ENCODE measurements at places on chromosomes 12 and 14.
A peak's percentile ranks its signal among the peaks of the same experiment; 100 is the strongest.

DNA sequence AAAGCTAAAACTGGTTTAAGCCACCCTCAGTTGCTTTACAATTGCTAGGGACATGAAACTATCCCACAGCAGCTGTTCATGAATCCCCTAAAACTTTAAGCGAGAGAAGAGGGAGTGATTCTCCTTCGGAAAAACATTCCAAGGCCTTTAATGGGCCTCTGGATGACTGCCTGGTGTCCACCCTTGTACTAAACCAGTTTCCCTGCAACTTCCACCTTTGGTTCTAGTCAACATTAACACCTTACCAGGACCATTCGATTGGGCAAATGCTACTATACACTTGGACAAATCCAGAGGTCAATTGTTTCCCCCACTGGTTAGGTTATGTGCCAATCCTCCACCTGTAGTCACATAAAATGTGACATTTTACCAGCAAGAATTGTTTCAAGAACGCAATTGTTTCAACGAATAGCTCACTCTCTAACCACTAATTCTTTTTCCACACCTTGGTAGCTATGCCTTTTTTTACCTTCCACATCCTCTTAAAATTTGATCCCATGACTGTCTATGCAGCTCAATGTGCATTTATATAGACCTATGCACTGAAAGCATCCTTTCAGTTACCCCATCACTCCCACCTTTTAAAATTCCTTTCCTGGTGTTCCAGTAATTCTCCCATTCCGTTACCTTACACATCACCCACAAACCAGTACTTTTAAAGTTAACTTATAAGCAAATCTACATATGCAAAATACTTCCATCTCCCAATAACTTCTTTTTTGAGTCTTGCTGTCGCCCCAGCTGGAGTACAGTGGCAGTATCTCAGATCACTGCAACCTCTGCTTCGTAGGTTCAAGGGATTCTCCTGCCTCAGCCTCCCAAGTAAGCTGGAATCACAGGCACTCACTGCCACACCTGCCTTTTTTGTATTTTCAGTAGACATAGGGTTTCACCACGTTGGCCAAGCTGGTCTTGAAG is 3.6 kb downstream of the UBC start:
- no peak for DNase-seq

GRCh38 chr12:49339464-49339861 is 2.5 kb upstream of the C1QL4 start:
- no peak for DNase-seq

DNA sequence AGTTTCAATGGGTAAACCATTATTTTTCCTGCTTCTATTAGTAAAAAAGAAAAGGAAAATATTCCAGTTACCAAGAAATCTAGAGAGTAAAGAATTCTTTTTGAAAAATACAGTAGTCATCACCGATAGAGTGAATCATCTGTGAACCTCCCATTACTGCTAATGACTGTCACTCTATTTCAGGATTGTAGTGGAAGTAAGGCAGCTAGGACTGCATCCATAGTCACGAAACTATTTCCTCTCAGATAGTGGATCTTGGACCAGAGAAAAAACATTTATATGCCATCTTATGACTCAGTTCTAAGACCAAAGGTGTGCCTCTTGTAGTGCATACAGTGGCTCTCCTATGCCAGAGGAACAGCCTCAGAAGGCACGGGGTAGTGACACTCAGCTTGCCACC is 173.9 kb upstream of the PLEKHA5 start:
- DNase-seq: no peak

DNA sequence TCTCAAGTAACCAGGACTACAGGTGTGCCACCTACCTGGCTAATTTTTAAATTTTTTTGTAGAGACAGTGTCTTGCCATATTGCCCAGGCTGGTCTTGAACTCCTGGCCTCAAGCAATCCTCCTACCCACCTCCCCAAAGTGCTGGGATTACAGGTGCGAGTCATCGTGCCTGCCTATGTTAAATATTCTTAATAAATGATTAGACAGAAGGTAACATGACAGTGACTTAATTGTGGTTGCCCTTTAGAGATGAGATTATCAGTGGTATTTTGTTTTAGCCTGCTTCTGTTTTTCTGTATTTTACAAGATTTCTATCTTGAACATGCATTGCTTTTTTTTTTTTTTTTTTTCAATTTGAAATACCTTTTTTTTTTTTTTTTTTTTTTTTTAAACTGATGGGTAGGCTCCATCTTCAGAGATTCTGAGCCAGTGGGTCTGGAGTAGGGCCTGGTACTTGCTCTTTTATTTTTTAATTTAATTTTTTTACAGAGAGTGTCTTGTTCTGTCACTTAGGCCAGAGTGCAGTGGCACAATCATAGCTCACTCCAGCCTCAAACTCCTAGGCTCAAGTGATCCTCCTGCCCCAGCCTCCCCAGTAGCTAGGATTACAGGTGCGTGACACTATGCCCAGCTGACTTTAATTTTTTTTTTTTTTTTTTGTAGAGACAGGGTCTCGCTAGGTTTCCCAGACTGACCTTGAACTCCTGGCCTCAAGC is 88.4 kb downstream of the BORCS5 start:
- DNase-seq: no peak

GRCh38 chr12:82608706-82609105 is 78.0 kb upstream of the TMTC2 start:
- DNase-seq: no peak

- no peak for DNase-seq
Observed at GRCh38 chr14:99938376-99938775, 126.8 kb upstream of the EVL start.

DNA sequence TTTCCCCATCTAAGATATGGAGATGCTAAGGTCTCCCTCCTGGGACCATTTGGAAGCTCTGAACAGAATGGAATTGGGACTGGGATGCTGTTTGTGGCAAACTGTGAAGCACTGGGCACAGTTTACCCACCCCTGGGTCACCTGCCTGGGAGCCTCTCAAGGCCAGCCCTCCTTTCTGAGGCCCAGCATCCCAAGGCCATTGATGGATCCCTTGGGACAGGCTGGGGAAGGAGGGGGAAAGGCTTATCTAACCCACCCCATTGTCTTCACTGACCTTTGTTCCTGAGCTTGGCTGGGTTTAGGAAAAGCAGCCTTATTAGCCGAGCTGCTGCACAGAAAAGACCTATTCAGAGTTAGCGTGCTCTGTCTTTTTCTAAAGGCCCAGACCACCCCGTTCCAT is 5.2 kb downstream of the CCDC85C start:
- DNase-seq: no peak

DNA sequence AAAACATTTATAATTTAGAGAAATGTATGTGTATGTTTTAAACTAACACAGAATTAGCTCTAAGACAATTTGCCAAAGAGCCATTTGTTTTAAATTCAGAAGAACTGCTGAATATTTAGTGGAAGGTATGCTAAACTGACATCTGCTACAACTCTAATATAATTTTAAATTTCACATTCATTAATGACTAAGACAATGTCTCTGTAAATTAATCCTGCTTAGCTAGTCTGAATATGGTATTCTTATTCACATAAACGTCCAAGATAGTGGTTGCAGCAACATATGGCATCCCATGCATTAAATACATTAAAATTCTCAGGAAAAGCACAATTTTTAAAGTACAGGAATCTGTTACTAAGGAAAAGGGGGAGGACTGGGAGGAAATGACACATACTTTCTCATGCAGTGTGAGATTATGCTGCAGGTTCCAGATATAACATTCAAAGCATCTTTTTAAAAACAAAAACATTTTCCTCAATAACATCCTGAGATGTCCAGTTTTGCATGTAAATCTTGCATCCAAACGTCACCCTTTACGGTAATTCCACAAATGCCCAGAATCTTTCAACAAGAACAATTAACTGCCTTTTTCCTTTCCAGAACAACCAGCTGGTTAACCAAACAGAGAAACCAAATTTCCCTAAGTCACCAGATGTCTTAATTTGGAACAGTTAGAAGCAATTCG is 26.9 kb downstream of the WDR89 start:
- no peak for DNase-seq

GRCh38 chr14:94558842-94559241 is 2.4 kb upstream of the SERPINA4 start:
- no peak for DNase-seq

DNA sequence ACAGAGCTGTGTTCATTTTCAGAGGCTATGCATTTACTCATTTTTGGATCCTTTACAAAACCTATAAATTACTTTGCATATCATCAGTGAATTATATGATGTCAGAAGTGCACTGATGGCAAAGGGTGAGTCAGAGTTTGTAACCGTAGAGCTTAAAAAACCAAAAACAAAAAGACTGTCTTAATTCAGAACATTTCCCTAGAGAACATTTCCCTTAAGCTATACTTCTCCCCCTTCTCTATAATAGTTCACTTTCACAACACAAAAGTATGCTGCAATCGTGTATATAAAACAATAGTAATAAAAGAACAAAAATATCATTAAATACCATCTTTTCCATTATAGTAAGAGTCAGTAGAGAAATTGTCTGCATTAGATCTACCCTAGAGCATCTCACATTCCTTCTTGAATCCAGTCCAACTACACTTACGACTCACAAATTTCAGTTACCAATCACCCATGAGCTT is 934.9 kb downstream of the LRFN5 start:
- no peak for DNase-seq

DNA sequence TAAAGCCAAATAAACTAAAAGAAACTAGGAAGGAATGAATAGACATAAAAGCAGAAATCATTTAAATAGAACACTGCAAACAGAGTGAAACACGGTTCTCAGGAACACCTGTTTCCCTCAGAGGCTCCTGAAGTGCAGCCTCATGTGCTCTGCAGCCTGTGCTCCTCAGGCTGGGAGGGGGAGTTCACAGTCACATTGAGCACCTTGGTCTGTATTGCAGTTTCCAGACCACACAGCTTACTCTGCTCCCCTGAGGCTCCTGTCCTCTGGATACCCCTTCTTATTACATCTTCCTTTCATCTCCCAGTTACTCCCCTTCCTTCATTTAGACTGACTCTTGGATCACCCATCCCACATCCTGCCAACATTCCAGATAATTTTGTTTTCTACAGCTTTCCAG is 49.7 kb upstream of the DCD start:
- DNase-seq: peak; percentile 32

DNA sequence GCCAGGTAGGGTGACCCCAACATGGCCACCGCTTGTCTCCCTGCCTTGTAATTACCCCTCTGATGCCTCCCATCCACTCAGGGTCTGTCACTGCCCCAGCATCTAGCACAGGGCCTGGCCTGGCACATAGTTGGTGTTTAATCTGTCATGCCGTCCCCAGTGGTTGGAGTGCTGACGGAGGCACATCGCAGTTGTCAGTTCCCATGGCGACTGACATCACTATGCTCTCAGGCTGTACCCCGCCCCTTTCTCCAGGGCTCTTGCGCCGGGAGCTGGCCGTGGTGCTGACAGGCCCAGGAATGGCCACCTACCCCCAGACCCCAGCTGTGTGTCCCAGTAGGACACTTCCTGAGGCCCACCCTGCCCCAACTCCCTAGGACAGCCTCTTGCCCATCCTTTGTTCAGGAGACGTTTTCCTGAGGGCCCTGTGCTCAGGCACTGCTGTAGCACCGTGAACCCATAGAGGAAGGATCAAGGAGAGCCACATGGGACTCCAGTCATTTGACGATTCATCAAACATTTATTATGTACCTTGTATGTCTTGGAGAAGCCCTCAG is 23.0 kb downstream of the FAM222A start:
- DNase-seq: no peak

DNA sequence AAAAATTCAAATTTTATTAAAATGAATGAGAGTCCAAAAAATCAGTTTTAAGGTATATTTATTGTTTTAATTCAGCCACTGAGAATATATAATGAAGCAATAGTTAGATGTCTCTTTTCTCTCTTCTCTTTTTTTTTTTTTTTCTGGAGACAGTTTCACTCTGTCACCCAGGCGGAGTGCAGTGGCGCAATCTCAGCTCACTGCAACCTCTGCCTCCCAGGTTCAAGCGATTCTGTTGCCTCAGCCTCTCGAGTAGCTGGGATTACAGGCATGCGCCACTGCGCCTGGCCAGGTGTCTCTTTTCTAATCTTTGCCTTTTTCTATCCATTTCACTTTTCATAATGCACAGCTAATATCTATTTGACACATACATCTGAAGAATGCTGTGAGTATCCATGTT is 307.1 kb upstream of the RGS6 start:
- DNase-seq: no peak

DNA sequence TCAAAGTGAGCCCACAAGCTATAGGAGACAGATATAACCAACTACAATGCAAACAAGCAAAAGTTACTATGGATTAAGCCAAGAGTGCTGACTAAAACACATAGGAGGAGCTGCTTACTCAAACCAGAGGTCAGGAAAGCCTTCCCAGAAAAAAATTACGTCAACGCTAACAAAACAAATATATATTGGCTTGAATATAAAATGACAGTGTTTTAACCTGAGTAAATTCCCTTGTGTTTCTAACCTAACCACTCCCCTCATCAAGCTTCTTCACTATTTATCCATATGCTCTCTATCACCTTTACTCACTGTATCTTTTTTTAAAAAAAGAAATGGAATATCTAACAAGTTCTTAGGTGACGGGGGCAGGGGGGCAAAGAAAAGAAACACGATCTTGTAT is 115.9 kb downstream of the MED13L start:
- DNase-seq: no peak

GRCh38 chr14:95620659-95621059 is 65.6 kb upstream of the TCL1B start:
- peak; percentile 47 for DNase-seq

GRCh38 chr12:24728366-24728765 is 220.5 kb downstream of the BCAT1 start:
- DNase-seq: peak; percentile 3

GRCh38 chr12:123131291-123131832 is 19.5 kb downstream of the PITPNM2 start:
- DNase-seq: peak; percentile 56

- no peak for DNase-seq
Observed at GRCh38 chr14:103163199-103163598, 39.9 kb downstream of the TNFAIP2 start.

DNA sequence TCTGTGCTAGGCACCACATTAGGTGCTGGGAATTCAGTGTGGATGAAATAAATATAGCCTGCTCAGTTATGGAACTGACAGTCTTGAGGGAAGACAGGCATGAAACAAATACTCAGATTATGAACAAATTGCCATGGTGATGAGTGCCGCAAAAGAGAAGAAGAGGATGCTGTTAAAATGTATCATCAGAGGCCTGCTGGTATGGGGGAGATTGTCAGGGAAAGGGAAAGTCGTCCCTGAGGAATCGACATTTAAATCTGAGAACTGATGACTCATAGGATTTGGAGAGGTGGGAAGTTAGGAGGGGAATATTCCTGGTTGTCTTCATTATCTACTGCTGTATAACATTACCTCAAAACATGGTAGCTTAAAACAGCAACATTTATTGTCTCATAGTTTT is 42.0 kb downstream of the PPP1R36 start:
- DNase-seq: no peak

DNA sequence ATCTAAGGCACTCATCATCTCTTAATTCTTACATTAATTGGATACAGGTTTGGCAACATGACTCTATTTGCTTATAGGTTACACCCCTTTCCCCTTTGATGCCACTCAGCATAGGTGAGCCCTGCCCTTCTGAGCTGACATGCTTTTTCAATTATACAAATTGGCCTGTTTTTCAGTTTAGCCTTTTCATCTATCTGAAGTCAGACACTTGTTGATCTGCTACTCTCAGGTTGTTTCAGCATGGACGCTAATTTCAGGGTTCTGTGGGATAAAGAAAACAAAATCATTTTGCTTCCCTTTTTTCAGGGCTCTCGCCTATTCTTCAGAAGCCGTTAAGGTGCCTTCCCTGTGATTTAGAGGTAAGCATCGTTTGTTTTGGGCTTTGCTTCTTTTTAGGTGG is 55.3 kb downstream of the DACT1 start:
- DNase-seq: no peak

- no peak for DNase-seq
Observed at GRCh38 chr12:94305130-94305957, 154.3 kb downstream of the CEP83 start.
